ENCODE measurements at places on chromosomes 4 and X. TPM values are rescaled to one million over a fixed set of nuclear protein-coding genes. Genes with fewer than 3 reads are reported as not detected.

AWAT2 gene
- total RNA-seq = not detected

TMEM165 gene
- 84.4 TPM for total RNA-seq

ASB9 gene
- total RNA-seq = 0.39 TPM

SHOX gene
- total RNA-seq = not detected

KLB gene
- not detected for total RNA-seq

RTL9 gene
- not detected for total RNA-seq

CFAP97 gene
- 31.3 TPM for total RNA-seq

RAB41 gene
- not detected for total RNA-seq

FAM47E gene
- not detected for total RNA-seq

MSANTD1 gene
- total RNA-seq = 2.1 TPM

EFHC2 gene
- total RNA-seq = 0.32 TPM

IQSEC2 gene
- total RNA-seq = 0.29 TPM

PYURF gene
- total RNA-seq = 53.5 TPM

EXOC1L gene
- not detected for total RNA-seq

SCD5 gene
- 0.25 TPM for total RNA-seq

SMR3B gene
- total RNA-seq = not detected

SMIM31 gene
- total RNA-seq = not detected

BEX1 gene
- total RNA-seq = not detected

SPP1 gene
- total RNA-seq = 0.63 TPM

TEX13D gene
- not detected for total RNA-seq

Data from T-helper 1 cell treated with Interleukin-12 subunit alpha and Interleukin-12 subunit beta and Interleukin-4 antibody, amounts not matched to agents 30 ng/mL and 1 ng/mL, for 36 hours (primary cell).